HCEC 1CT (cell line): ENCODE measurements at places on chromosomes 6 and 20.
A peak's percentile ranks its signal among the peaks of the same experiment; 100 is the strongest.

- DNase-seq, result peak; percentile 92
Measured at GRCh38 chr6:158642097-158642601, 2.4 kb downstream of the DYNLT1 start.

DNA sequence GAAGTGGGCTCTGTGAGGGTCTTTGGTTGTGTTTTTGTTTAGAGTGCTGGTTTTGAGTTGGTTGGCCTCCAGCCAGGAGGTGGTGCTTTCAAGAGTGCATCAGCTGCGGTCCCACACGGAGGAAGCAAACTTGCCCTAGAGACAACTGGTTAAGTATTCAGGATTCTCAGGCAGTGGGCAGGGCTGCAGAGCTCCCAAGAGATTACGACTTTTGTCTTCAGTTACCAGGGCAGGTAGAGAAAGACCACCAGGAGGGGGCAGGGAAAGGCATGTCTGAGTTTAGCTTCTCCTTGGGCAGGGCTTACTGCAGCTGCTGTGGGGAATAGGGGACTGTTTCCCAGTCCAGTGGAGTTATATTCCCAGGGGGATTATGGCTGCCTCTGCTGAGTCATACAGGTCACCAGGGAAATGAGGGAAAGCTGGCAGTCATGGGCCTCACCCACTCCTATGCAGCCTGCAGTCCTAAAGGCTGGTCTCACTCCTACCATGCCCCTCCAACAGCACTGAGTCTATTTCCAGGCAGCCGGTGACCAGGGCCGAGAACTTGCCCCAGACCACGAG, 64.3 kb downstream of the TTI1 start:
- DNase-seq, result peak; percentile 30

- peak; percentile 69 for DNase-seq
Measured at GRCh38 chr20:1313236-1313964, 15.5 kb downstream of the SDCBP2 start.

DNA sequence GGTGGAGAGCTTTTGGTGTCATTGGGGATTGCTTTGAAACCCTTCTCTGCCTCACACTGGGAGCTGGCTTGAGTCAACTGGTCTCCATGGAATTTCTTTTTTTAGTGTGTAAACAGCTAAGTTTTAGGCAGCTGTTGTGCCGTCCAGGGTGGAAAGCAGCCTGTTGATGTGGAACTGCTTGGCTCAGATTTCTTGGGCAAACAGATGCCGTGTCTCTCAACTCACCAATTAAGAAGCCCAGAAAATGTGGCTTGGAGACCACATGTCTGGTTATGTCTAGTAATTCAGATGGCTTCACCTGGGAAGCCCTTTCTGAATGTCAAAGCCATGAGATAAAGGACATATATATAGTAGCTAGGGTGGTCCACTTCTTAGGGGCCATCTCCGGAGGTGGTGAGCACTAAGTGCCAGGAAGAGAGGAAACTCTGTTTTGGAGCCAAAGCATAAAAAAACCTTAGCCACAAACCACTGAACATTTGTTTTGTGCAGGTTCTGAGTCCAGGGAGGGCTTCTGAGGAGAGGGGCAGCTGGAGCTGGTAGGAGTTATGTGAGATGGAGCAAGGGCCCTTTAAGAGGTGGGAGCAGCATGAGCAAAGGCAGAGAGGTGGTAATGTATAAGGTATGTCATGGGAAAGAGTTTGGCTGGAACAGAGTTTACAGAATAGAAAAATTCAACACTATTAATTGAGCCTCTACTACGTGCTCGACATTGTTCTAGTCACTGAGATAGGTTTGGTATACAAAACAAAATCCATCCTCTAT, 31.2 kb downstream of the SRSF3 start:
- no peak for DNase-seq

- no peak for DNase-seq
Measured at GRCh38 chr6:46104209-46104608, 25.6 kb upstream of the ENPP4 start.

DNA sequence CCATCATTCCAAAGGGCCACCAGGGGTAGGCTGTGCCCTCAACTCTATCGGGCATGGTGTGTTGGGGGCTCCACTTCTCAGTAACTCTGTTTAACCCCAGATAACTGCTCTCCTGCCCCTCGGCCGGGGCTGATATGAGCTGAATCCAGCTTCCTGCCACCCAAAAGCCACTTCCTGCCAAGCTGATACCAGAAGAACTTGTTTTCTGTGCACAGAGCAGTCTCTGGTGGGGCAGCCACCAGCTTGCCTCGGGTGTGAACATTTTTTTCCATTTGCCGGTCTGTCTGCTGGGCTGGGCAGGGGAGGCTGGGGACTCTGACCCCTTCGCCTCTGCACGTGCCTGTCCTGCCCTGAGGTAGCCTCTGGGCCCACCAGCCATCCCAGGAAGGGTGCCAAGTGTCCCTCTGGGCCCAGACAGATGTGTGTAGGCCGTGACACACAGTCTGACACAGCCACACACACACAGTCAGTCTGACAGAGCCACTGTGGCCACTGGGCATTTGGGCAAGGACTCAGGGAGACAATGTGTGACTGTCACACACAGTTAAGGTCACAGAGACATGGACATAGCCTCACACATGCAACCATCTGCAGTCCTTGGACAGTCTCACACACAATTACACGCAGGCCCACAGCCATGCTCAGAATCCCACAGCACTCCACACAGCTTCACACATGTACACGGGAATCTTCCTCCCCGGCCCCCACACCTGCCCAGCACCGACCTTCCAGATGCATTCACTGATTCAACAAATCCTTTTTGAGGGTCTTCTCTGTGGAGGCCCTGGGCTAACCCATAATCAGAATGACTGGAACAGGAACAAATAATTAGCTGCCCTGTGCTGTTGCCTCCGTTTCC, 45.1 kb downstream of the NOL4L start:
- DNase-seq, result no peak

DNA sequence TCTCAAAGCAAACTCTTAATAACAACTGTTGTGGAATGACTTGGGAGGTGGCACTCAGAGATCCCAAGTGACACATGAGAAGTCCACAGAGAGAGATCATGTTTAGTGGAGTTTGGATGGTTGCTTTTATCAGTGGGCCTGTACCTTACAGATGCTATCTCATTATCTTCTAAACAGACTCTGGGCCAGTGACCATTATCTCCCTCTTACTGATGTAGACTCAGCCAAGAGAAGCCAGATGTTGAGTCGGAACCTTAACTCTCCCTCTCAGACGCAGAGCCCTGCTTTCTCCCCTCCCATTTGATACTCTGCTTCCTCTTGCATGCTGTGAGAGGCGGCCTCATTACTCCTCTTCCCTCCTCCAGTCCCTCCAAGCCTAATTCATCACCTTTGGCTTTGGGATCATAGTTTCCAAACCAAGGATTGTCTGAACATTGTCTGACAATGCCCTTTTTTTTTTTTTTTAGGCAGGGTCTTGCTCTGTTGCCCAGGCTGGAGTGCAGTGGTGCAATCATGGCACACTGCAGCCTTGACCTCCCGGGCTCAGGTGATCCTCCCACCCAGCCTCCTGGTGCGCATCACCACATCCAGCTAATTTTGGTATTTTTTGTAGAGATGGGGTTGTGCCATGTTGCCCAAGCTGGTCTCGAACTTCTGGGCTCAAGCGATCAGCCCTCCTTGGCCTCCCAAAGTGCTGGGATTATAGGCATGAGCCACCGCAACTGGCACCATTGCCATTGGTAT, 4.5 kb upstream of the DDR1 start:
- DNase-seq, result no peak

DNA sequence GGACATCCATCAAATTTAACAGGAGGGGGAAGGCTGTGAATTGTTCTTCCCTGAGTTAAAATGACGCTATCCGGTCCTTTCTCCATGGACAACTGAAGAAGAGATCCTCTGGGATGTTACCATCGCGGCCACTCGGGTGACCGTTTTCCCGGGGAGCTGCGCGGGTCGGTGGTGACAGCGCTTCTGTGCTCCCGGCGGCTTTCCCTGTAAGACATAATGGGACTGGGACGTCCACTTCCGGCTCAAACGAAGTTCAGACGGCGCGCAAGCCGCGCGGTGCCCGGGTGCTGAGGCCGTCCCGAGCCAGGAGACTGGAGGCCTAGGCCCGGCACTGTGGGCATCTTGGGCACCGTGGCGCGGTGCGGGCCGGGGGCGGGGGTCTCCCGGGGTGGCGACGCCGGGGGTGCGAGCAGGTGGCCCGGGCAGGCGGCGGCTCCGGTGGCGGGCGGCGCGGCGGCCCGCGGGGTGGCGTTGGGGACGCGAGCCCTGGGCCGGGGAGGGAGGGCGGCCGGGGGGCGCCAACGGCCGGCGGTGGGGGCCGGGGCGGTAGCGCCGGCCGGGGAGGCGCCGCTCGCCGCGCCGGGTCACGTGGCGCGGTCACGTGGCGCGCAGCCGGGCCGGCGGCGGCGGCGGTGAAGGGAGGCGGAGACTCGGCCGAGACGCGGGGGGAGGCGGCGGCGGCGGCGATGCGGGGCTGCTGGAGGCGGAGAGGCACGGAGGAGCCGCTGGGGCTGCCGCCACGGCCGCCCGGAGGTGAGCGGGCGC, 63.6 kb downstream of the GTF2H5 start:
- DNase-seq, result peak; percentile 64

GRCh38 chr6:6191476-6191875, 129.0 kb downstream of the F13A1 start:
- no peak for DNase-seq

- DNase-seq, result no peak
Measured at GRCh38 chr6:147029923-147030322, 174.3 kb upstream of the STXBP5 start.

DNA sequence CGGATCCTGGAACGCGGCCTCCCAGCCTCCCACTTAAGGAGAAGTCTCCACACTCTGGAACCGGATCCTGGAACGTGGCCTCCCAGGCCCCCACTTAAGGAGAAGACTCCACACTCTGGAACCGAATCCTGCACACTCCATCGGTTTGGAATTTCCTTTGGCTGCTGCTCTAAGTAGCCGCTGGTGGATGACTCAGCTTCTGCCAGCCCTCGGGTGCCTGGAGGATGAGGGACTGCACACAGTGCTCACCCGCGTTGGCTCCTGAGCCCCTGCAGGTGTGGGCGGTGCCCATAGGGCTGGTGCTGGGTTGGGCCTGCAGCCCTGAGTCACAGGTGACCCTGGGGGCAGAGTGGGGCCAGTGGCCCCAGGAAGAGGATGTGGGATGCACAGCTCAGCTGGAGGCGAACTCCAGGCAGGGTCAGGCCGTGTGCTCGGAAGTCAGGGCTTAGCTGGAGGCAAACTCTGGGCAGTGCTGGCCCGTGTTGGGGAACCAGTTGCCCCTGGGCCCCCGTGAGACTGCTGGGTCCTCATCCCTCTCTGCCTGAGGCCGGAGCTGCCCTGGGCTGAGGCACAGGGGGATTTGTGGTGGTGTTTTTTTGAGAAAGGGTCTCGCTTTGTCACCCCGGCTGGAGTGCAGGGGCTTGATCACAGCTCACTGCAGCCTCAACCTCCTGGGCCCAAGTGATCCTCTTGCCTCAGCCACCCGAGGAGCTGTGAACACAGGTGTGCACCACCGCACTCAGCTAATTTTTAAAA, 13.9 kb upstream of the TNFRSF6B start:
- DNase-seq, result peak; percentile 98

DNA sequence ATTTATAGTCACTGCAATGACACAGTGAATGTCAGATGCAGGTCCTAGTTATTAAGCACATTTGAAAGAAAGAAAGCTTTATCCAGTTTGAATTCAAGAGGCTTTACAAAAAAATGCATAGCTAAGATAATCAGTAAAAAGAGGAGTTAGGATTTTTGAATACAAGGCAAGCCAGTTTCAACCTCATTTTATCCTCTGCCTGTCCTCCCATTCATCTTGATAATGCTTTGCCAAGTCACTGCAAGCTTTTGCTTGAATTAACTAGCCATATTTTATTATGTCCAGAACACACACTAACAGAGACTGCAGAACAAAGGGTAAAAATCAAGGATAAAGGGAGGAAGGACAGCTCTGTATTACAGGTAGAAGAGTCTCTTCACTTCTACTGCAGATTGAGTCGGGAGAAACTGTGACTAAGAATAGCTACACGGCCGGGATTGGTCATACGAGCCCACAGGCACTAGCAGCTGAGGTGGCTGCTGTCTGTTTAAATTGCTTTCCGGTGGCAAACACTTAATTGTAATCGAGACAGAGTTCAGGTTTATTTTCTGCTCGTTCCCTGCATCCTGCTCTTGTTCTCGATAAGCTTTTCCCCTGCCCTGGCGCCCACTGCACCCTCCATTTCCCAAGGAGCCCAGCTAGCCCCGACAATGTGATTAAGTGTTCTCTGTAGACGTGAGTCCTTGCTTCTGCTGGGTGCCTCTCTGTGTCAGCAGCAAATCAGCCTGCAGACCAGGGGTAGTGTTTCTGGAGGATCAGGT, 30.5 kb upstream of the AKAP12 start:
- DNase-seq, result no peak

DNA sequence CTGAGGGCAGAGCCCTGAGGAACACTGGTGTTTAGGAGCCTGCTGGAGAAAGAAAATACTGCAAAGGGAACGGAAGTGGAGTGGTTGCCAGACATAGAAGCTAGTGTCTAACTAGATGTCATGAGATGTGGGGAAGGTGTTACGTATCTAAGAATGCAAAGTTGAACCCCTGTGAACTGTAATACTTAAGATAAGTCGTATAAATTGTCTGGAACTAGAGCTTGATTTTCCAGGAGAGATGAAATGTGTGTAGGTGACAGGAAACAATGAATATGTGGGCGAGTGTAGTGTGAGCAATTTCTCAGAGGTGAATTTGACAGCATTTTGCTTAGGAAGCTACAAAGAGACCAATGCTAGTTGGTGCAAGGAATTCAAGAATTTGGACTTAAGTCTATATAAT, 27.9 kb downstream of the ESR1 start:
- DNase-seq, result no peak

- no peak for DNase-seq
Measured at GRCh38 chr6:33915134-33915533, 111.3 kb upstream of the MLN start.

GRCh38 chr20:63222541-63222940, 6.6 kb upstream of the YTHDF1 start:
- no peak for DNase-seq

GRCh38 chr6:91569071-91569470, 982.2 kb upstream of the MAP3K7 start:
- no peak for DNase-seq

DNA sequence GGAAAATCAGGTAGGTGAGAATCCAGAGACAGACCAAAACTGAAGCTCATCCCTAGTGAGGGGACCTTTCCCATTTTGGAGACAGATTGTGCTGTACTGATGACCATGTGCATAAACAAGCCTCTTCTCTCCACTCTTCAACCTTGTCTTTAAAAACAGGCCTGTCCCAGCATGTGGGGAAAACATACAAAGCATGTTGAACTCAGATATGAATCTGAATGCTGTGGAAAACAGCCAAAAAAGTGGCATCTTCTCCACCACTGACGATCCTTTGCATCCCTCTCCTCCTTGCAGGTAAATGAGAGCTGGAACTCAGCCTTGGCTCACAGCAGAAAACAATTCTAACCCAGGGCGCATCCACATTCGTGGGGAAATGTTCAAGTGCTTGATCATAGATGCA, 123.7 kb upstream of the FOXQ1 start:
- no peak for DNase-seq

- no peak for DNase-seq
Measured at GRCh38 chr6:140403020-140403419, 1028.6 kb upstream of the CITED2 start.

DNA sequence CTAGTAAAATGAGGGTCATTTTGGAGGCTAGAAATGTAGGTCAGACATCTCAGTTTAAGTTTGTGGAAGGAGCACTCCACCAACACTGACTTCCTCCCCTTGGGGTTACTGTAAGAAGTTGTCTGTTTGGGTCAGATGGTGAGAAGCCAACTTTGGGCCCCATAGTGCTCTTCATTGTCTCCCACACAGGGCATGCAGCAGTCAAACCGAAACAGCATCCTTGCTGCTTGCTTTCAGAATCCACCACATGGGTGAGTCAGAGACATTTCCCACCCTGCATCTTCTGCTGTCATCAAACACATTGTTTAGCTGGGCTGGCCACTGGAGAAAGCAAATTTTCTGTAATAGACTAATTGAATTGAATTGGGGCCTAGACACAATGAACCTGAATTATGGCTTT, 16.8 kb downstream of the IL17F start:
- DNase-seq, result no peak
